ENCODE measurements at places on chromosomes 12 and 14. TPM values are rescaled to one million over a fixed set of nuclear protein-coding genes. Genes with fewer than 3 reads are reported as not detected.

The C12orf50 gene
- not detected for total RNA-seq

The IFNG-AS1 gene
- not detected for total RNA-seq

The IL22 gene
- not detected for total RNA-seq

DNA sequence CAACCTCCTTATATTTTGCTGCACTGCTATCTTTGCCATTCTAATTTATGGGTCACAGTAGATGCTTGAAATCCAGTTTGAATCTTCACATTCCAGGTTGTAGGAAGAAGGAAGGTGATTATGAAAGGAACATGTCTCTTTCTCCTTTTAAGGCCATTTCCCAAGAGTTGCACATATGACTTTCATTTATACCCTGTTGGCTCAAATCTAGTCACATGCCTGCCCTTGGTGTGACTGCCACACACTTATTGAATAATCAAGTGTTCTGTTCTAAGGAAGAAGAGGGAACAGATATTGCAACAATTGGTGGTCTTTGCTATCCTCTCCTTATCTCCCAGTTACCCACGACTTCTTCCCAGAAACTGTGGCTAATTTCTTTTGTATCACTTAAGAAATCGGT lies 404.3 kb downstream of the TMEM117 start:
- no peak for DNase-seq

GRCh38 chr12:132168311-132169031 lies 24.2 kb downstream of the NOC4L start:
- DNase-seq = no peak

GRCh38 chr12:32671930-32672780 lies 6.9 kb upstream of the DNM1L start:
- DNase-seq = peak; percentile 92

- DNase-seq = peak; percentile 88
Observed at GRCh38 chr14:103910262-103910935, 17.9 kb upstream of the TDRD9 start.
